NCI-H2029 treated with DMSO at 0.1 percent for 48 hours (cell line): ENCODE measurements at places on chromosomes 5 and 9.

- DNase-seq, result no peak
Observed at GRCh38 chr9:91419222-91420191, 4.1 kb downstream of the NFIL3 start.

DNA sequence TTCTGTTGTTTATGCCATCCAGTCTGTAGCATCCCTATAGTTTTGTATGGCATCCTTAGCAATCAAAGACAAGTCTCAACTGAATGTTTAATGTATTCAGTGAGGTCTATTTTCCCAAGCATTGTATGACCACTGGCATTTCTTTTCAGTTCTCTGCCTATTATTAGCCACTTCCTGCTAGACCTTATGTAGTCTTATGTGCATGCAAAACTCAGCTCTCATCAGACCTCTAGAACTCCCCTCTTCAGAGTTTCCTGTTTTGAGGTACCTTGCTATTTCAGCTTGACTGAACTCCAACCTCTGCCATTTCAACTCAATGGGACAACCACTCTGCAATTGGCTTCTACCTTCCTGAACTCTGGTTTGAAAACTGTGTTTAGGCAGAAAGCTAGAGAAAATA, 113.2 kb downstream of the SLC25A46 start:
- DNase-seq, result no peak

- DNase-seq, result no peak
Observed at GRCh38 chr9:100579665-100580064, 1.8 kb downstream of the CAVIN4 start.

DNA sequence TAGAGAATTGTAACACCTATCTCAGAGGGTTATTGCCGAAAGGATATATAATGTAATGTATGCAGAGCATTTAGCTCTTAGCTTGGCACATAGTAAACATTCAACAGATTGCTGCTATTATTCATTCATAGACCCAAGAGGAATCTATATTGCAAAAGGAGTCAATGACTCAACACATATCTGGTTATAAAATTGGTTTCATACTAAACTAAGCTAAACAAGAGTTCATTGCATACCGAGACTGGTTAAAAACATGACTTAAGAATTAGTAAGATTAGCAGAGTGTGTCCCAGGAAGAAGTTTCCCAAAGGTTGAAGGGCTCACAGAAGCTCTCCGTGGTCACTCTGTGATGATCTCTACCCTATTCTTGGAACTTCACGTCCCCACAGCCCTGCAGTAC, 339.6 kb upstream of the CCNH start:
- no peak for DNase-seq

DNA sequence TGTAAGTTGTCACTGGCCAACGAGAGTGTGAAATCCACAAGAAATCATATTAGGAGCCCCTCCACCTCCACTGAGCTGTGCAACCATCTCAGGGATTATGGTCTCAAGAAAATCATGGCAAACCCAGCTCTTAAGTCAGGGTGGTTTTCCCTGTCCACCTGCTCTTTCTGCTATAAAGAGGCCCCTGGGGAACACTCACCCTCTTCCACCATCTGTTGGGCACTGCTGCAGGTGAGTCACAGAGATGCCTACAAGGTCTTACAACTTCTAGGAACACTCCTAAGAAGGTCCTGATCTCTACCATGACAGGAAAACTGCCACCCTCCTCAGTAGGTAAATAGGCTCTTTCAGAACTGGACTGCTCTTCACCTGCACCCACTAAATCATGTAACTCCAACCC, 61.8 kb downstream of the DRD1 start:
- no peak for DNase-seq

DNA sequence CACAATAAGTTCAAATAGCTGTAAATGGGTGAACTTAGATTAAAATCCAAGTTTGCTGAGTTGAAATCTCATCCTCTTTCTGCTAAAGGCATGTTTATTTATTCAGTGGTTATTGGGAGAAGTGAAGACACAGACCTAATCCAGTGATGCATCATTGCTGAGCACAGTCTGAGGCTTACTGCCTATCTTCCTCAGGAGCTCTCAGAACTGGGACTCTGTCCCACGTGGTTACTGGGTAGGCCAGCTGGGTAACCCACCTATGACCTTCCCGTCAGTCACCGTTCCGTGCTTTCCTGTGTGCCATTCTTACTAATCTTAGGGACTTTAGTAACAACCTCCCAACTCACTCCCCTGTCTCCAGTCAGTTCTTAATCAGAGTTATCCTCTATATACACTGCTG, 226.8 kb upstream of the ATP10B start:
- DNase-seq, result no peak

DNA sequence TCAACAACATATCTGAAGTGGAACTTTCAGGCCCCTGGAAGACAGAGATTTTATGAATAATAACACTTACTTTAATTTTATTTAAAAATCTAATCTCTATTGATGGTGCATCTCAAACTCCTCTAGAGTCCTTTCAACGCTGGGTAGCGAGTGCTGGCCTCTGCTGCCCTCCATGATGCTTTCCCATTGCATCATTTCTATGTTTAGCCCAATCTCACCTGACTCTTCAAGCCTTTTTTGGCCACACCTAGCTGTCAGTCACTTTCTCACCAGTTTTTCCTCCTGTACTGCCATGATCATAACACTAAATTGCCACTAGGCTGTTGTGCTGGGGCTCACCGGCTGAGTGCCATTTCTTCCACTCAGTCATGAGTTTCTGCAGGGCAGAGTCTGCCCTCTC, 396.1 kb upstream of the DAP start:
- no peak for DNase-seq

- no peak for DNase-seq
Observed at GRCh38 chr9:98363644-98364043, 108.2 kb upstream of the TBC1D2 start.

DNA sequence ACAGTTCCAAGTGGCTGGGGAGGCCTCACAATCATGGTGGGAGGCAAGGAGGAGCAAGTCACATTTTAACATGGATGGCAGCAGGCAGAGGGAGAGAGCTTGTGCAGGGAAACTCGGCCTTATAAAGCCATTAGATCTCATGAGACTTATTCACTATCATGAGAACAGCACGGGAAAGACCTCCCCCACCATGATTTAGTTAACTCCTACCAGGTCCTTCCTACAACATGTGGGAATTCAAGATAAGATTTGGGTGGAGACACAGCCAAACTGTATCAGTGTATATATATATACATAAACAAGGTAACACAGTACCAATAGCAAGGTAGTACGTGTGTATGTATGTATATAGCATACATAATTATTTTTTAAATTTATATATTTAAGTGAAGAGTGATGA, 50.9 kb downstream of the NFX1 start:
- no peak for DNase-seq

DNA sequence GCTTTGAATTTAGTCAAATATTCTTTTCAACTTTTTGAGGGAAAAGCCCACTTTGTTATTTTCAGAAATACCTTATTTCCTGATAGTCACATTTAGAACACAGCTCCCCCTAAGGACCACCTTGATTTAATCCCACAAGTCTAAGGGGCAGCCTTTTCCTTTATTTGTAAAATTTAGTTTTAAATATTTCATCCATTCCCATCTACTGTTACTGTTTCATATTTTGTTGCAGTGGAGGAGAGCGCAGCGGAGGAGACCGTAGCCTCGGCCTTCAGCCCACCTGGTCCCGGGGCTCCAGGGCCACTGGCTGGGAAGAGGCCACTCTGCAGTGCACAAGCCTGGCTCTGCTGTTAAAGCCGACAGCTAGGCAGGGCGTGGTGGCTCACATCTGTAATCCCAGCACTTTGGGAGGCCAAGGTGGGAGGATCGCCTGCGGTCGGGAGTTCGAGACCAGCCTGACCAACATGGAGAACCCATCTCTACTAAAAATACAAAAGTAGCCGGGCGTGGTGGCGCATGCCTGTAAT, 19.6 kb downstream of the LPCAT1 start:
- DNase-seq, result no peak

- DNase-seq, result peak; percentile 6
Observed at GRCh38 chr9:74645007-74645639, 148.0 kb downstream of the RORB start.

DNA sequence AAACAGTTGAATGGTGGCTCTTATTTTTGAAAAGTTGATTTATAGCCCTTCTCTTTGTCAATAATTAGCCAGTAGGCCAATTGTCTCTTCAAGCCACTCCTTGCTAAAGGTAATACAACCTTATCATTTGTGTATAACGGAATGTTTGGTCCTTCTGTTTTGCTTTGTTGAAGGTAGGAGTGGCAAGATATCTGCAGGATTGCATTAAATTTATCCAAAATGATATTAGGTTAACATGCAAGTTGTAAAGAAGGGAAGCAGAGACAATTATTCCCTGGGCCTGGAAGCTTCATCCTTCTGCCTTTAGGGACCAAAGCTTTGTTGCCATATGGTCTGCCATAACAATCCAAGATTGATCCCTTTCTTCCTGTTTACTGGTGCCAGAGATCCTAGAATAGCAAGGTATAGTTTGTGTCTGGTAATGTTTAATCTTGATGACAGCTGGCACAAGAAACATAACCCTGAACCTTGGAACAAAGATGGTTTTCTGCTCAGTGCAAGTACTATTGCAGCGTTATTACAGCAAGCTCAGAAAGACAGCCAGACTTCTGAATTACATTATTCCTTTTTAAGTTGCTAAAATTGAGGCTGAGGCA, 15.5 kb upstream of the FSD1L start:
- no peak for DNase-seq

DNA sequence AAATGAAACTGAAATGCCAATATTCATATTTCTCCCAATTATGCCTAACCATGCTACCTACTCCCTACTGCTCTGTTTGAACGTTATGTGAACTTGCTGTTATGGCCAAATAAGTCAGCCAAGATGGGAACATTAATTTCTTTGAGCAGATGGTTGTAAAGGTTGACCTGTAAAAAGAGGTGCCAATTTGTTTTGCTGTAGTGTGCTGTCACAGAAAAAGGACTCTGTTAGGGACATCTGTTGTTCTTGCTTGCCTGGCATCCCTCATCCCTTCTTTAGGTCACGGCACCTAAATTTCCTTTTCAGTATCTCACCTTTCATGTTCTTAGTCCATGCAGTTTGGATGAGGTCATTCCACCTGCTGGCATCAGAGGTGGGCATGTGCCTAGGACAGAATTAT, 35.4 kb downstream of the GDNF start:
- no peak for DNase-seq

- DNase-seq, result no peak
Observed at GRCh38 chr5:111584651-111585050, 72.3 kb upstream of the STARD4 start.

GRCh38 chr9:112618385-112619009, 99.4 kb downstream of the INIP start:
- DNase-seq, result no peak

GRCh38 chr5:98296426-98296825, 477.0 kb upstream of the RGMB start:
- DNase-seq, result no peak

DNA sequence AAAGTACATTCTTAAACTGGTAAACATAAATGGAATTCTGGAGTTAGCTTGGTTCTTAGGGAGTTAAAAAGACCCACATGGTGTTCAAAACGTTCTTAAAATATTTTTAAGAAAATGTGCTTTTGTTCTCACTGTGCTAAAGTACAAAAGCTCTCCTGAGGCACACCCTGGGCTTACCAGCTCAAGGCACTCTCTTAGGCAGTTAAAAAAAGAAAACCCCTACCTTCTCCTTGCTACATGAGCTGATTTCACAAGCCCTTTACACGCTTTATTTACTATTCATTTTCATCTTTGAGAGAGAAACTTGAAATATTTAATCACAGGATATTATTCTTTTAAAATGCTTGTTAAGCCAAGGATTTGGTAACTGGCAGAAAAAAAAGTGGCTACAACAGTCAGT, 723.3 kb upstream of the GRAMD2B start:
- DNase-seq, result peak; percentile 74

DNA sequence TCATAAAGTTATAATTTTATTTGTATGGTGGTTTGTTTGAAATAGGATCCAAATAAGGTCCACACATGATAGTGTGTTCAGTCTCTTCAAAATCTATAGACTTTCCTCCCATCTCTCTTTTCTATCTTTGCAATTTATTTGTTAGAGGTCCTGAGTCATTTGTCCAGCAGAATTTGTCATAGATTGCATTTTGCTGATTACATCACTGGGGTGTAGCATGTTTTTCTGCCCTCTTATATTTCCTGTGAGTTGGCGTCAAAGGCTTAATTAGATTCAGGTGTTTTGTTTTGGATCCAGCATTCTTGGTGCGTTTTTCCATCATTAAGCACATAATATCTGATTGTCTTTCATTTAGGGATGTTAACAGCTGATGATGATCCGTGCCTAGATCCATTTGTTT, 15.0 kb downstream of the CYFIP2 start:
- no peak for DNase-seq

DNA sequence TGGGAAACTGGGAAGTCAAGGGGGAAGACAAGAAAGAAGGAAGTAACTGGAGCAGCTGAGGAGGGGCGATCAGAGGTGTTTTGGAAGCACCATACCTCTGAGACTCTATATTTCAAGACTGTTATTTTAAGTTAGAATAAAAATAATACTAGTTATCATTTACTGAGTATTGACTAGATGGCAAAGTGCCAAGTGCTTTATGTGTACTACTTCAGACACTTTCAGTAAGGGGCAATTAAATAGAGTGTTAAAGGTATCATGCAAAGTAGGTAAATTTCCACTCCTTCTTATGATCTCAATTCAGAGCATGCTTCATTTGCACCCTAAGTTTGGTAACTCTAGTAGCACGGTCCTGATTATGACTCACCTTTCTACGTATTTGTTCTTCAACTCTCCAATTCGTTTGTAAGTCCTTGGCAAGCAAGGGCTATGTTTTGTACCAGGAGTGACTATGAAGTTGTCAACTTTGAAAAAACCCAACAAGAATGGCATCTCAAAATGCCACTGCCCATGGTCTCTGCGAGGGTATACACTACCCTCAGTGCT, 152.4 kb upstream of the RAPGEF1 start:
- DNase-seq, result peak; percentile 53

DNA sequence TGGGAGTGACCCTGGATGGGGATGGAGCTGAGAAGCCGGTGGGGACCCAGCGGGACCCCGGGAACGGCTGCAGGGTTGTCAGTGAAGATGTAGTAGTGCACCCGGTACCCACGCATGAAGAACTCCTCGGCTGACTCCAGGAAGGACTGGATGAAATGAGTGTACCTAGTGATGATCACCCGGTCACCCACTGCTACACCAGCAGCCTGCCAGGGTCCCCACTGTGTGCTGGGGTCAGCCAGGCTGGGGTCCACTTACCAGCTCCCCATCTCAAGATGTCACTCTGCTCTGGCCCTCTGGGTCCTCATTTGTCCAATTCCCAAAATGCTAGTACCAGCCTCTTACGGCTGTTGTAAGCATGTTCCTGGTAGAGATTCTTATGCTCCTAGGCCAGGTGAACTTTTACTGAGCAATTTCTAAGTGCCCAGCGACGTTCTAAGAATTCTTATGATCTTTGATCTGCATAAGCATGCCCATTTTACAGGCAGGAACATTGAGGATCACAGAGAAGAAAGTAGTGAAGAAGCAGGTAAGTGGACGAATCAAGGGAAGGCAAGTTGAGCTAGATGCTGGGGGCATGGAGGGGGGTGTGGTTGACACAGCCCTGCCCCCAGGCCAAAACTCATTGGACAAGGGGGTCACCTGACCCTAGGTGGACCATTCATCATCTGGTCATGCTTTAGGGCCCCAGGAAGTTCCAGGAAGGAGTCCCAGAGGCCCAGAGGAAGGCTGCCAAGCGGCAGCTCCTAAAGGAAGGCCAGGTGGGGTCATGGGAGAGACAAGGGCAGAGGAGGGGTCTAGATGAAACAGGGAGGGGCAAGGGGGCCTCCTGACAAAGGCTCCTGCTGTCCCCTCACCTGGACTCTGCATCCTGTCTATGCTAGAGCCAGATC, 9.4 kb downstream of the GBGT1 start:
- no peak for DNase-seq
